ENCODE measurements at places on chromosomes 1 and 21.

DNA sequence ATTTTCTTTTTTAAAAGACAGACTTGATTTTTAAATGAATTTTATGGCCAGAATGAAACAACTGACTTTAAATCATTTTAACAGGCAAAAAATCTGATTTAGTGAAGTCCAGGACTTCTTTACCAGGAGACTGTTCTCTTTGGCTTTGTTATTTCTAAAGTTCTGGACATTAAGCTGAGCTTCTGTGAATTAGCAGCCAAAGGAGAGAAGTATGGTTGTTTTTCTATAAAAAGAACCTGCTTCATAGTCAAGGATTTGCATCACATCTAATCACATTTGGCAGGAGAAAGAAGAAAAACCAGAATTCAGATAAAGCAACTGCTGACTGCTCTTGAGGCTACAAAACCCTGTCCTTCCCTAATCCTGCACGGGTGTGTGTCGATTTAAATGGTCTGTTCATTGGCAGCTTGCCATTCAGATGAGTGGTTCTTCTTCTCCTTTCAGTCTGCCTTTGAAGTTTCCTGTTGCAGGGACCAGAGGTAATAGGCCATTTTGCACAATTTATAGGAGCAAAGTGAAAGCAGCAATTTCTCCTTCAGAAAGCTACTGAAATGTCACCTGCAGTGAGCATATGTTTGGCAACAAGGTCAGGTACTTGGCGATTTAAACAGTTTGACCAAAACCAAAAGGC is 215.4 kb downstream of the OLFM3 start:
- DNase-seq = no peak

GRCh38 chr1:200281201-200281835 is 128.5 kb downstream of the ZNF281 start:
- DNase-seq = peak; percentile 23

- DNase-seq = peak; percentile 78
These were observed 1.7 kb upstream of the TNFRSF9 start for GRCh38 chr1:7942214-7942921.

DNA sequence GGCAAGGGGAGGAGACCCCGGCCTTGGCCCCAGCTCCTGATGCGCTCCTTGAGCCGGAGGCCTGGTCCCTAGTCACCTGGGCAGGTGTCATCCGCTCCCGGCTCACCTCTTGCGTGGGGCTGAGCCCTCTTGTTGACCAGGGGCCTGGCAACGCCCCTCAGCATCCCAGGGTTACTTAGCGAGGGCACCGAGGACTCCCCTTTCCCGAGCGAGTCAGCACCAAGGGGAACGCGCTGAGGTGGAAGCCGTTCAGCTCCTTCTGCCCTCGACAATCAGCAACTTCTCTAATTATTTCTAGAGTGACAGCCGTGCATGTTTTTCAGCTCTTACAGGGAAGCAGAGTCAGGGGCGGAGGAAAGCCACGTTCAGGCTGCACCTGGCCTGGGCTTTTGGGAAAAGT is 522 bp downstream of the SLC45A1 start:
- DNase-seq = peak; percentile 16

DNA sequence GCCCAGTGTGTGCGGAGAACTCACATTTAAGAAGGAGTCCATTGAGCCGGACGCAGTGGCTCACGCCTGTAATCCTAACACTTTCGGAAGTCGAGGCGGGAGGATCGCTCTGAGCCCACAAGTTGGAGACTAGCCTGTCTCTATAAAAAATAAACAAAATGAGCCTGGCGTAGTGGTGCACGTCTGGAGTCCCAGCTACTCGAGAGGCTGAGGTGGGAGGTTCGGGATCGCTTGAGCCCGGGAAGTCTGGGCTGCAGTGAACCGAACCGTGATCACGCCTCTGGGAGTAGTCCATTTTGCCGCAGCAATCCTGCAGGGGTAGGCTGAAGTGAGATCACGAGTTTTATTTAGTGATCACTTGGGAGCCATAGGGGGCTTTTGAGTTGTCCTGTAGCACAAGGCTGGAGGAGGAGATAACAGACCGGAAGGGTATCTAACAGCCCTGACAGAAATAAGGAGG is 497 bp upstream of the FUCA1 start:
- no peak for DNase-seq

DNA sequence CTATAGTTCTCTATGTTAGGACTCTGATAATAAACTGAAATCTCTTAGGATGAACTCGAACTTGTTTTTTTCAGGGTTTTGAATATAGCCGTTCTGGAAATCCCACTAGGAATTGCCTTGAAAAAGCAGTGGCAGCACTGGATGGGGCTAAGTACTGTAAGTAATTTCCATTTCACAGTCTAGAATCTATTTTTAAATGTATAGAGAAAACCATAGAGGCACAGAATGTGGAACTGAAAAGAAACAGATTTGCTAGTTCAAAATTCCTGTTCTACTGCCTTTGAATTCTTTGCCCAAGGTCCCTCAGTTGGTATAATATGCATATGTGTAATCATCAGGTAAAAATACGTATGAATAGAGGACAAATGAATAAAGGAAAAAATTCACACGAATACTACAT is 4.8 kb downstream of the CTH start:
- no peak for DNase-seq

- no peak for DNase-seq
These were observed 369.7 kb downstream of the RRAGC start for GRCh38 chr1:38489844-38490270.

GRCh38 chr1:33516428-33516827 is 44.0 kb downstream of the ZSCAN20 start:
- no peak for DNase-seq

GRCh38 chr1:207405814-207406213 is 48.3 kb upstream of the CR2 start:
- DNase-seq = no peak

DNA sequence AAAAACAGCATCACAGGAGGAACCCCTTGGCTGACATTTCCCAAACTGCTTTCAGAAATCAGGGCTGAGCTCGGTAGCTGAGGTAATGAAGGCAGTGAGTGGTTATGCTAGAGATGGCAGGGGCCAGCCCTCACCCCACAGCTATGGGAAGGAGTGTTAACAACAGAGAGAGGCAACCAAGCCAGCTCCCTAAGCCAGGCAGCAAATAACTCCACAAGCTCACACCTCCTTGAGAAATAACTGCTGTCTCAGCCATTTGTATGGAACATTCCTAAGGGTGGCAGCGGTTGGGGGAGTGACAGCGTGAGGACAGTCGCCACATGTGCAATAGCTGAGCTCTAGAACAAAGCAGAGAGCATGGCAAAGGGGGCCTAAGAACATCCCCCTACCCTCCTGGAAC is 42.6 kb downstream of the LMX1A start:
- no peak for DNase-seq

DNA sequence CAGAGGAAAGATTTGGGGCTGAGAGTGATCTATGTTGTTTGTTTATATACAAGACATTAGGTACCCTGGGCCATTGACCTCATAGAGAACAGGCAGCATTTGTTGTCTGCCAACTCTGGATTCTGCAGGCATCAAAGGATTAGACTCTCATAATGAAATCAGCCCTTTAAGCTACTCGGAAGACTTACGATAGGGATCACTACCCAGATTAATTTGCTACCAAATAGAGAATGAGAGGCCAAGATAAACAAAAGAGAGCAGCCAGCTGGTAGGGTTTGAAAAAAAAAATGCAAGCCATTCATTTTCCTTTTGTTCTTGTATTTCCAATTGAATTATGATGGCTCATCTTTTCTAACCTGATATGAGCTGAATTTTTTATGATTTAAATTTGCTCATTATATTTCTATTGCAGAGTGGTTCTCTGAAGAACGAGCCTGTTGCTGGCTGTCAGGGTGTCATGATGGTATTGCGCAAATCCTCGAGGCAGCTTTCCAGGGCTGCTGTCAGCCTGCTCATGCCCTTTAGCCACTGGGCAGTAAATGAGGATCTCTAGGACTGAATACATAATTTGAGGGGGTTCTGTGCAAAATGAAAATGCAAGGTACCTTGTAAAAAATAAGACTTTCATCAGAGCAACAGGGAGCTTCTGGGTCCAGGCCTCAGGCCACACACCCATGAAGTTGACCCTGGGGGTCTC is 116.4 kb upstream of the KCNJ15 start:
- DNase-seq = no peak

DNA sequence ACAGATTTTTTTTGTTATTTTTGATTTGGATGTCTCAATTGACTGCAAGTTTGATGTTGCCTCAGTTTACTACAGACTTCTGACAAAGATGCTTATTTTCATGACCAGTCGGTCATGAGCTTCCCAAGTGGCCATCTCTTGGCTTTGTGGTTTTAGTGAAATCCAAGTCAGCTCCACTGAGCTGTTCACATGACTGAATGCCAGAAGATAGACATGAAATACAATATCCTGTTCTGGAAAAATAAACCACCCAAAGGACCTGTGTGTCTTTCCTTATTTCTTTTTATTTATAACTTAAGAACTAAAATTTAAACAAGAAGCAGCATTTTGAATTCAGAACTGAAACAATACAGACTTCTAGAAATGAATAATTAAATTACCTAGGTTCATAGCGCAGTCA is 89.3 kb downstream of the HMCN1 start:
- DNase-seq = no peak

DNA sequence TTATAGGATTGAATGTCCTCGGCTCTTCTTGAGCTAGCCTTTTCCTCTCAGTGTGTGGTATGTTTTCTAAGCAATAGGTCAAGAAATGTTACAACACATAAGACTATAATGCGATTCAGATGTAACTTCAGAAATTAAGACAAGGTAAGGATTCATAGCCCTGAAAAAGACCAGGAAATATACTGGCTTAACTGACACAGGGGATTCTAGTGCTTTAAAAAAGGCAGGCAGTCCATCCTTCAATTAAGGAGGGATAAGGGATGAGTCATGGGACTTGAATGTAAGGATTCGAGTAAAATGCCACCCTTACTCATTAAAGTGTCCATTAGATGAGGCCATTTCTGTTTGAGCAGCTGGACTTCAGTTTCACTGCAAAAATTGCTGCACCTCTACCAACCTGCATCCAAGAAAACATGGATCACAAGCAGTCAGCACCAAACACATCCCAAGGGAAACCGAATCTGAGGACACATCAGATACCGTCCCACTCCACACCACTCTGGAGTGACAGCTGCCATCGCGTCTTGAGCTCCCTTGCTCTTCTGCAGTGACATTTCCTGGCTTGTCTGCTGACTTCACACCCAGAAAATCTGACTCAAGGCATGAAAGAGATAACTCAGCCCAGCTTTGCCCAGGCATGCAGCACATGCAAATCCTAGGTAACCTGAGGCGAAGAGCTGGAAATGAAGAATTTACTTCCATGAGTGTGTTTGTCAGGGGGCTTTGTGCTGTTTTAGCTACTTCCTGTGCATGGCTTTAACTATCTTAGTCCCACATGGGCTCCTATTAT is 37.8 kb downstream of the NGF start:
- no peak for DNase-seq

GRCh38 chr1:60126723-60127122 is 53.2 kb upstream of the C1orf87 start:
- DNase-seq = no peak

GRCh38 chr1:33438364-33439160 is 7.7 kb upstream of the PHC2 start:
- DNase-seq = no peak

DNA sequence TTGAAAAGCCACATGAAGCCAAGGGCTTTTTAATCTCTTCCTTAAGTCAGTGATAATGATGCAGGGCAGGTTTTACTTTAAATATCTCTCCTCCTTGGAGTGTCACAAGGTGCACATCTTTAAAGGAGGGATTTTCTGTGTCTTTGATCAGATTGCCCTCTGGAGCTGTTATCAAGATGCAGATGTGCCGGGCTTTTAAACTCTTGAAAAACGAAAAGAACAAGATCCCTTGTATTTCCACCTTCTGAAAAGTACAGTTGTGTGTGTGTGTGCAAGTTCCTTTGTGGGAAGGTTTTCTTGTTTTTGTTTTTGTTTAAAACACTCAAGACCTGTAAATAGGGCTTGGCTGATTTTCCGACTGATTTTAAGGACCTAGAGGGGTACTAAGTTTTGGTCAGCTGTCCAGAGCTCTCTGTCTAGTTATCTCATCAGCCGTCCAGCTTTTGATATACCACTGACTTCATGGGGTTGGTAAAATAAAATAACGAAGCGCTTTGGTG is 1.6 kb downstream of the MARK1 start:
- DNase-seq = no peak

- DNase-seq = no peak
These were observed 28.8 kb upstream of the CCSAP start for GRCh38 chr1:229371624-229372023.

- peak; percentile 59 for DNase-seq
These were observed 168.6 kb downstream of the TRIM33 start for GRCh38 chr1:114342376-114342775.

GRCh38 chr21:14572204-14572780 is 26.2 kb upstream of the SAMSN1 start:
- no peak for DNase-seq

- DNase-seq = no peak
These were observed 85.7 kb upstream of the CXADR start for GRCh38 chr21:17427157-17427556.

DNA sequence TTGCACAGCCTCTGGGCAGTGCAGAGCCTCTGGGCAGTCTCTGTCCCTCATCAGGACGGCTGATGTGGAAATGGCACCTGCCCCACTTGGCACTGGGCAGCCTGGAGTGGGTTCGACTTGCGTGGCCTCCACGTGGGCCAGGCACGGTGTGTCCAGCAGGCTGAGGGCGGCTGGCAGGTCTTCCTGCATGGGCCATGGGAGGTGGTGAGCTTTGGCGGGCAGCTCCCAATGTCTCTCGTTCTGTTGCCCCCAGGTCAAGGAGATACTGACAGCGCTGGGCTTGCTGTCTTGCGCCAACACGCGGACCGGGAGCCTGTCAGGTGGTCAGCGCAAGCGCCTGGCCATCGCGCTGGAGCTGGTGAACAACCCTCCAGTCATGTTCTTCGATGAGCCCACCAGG is 33.2 kb downstream of the TFF3 start:
- DNase-seq = no peak

- no peak for DNase-seq
These were observed 44.5 kb downstream of the ACTL8 start for GRCh38 chr1:17799642-17800041.

DNA sequence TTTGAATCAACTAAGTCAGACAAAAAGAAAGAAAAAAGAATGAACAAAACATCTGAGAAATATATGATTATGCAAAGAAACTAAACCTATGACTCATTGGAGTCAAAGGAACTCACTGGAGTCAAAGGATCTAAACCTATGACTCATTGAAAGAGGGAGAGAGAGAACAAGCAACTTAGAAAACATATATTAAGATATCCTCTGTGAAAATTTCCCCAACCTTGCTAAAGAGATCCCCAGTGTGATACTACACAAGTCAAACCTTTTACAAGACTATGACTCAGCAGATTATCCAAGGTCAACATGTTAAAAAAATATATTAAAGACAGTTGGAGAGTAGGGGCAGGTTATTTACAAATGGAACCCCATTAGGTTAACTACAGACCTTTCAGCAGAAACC is 1538.3 kb downstream of the NCAM2 start:
- DNase-seq = no peak
